ENCODE measurements at places on chromosomes 3 and 15.

DNA sequence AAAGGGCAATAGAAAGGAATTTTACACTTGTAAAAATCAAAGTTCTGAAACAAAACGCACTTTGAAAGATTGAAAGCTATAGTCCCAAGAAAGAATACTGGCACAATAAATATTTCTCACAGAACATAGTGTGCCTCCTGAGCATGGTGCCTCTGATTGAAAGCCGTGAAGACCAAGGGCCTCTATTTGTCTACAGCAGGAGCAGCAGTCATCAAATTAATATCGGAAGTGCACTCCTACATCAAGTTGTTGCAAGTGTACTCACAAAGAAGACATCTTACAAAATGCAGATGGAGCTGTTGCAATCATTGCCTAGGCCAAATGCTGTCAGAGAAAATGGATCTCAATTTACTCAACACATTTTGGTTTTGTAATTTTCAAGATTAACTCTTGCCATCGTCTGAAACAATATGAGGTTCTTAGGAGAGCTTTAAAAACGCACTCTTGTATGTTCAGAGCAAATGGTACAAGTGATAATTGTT is 9.2 kb upstream of the WDR49 start:
- DNase-seq: no peak

DNA sequence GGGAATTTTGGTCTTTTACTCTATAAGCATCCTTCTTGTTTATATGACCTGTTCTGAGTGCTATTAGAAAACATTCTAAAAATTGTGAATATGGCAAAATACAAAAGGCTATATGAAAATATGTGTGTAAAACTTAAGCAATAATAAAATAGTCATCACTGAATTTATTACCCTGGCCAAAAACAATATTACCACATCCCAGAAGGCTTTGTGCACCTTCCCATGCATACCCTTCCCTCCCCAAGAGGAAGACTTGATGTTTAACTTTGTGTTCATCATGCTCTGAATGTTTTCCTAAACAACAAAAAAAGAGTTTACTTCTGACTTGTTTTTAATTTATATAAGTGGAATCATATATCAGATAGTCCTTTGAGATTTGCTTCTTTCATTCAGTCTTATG is 155.1 kb upstream of the TNIK start:
- DNase-seq: no peak

- DNase-seq: no peak
Observed at GRCh38 chr3:112568642-112569041, 6.8 kb downstream of the SLC35A5 start.

DNA sequence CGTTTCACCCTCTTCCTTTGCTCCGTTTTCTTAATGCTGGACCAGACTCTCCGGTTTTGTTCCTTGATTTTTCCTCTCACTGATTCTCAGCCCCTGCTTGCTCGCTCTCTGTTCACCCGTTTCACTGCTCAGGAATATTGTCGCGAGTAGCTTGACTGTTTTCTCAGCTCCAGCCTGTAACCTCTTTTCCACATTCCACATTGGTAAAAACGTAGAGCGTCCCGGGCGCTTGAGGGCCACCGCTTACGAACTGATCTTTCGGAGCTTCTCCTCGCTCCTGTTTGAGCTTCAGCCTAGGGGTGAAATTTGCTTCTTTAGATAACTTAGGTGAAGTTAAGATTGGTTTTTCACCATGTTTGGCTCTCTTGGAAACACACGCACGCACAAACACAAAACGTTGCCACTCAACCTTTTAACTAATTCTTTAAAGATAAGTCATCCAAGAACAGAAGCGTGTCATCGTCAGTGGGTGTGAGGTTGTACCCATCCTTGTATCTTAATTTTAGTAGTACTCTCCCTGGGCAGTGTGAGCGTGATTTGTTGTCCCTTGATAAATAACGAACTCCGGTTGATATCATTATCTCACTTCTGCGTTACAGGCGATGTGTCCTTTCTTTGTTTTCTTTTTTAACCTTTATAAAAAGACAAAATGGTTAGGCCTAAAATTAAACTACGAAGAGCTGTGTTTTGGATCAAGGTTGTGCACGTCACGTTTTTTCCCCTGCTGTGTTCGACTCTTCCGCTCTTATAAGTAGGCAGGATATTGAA is 1.0 kb downstream of the PAK2 start:
- peak; percentile 64 for DNase-seq

- no peak for DNase-seq
Observed at GRCh38 chr3:13644341-13645117, 95.6 kb downstream of the FBLN2 start.

DNA sequence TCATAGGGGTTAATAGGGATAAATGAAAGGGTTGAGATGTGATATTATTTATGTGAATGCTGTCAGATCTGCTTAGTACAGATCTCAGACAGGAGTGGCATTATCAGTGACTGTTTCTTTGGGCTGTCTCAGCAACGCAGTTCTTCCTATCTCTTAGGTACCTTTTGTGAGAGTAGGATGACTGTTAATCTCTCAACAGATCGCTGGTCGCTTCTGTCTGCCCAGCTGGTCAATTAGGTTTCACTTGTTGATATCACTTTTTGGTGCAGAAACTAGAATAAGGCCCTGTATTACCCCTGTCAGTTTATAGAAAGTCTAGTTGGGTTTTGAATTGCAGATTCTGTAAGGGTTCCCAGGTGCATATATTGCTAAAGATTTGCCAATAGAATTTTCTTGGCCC is 16.5 kb downstream of the DIS3L start:
- DNase-seq: no peak

- DNase-seq: no peak
Observed at GRCh38 chr3:45559560-45560118, 34.9 kb upstream of the LIMD1 start.

GRCh38 chr3:148554367-148554766 is 143.3 kb upstream of the AGTR1 start:
- no peak for DNase-seq
